HEK293T (cell line): ENCODE measurements at places on chromosomes 1 and 21.
A peak's percentile ranks its signal among the peaks of the same experiment; 100 is the strongest.

DNA sequence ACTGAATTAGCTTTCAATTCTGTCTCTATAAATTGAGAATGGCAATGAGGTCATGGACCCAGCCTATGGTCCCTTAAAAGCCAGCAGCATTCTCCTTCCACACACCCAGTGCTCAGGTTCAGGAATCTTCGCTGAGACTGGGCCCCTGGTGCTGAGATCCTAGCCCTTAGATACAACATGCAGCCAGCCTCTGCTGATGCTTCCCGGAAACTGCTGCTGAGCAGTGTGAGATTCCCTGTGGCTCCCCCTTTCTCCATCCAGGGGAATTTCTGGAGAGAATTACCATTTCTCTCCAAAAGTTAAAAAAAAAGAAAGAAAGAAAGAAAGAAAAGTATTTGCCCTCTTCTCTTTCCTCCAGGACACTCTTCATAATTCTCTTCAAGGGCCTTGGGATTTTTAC, 31.7 kb upstream of the RALGPS2 start:
- peak; percentile 21 for DNase-seq

GRCh38 chr1:32989160-32990050, 24.8 kb upstream of the RNF19B start:
- no peak for DNase-seq

DNA sequence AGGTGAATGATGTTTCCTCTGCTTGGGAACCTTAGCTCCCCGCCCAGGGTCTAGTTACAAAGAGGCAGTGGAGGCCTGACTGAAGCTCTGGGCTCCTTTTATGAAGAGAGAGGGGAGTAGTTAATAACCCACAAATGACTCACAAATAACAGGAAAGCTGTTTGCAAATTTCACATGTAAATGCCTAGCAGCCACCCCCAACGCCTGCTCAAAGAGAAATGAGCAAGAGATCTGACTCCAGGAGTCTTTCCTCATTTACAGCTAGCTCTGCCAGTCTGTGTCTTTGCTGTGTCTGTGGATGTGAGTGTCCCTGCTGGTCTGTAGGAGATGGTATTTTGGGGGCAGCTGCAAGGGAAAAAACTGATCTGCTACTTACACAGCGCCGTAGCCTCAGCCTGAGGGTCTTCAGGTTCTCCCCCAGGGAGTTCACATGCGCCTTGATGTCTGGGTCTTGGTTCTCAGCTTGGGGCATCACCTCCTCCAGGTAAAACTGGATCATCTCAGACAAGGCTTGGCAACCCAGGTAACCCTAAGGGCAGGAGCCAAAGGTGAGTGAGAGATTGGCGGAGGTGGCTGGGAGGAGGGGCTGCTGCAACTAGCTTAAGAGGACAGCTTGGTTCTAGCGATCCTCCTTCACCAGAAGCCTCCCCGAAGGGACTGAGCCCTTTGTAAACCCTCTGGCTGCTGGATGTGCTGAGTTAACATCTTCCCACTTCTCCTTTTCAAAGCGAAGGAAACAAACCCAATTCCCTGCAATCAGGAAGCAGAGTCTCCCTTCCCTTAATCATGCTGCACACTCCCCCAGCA, at the start of gene IL19:
Gene IL19, plus strand, starts transcription at position 243 of the 807 bp plus-strand sequence. CDS start 65,890 bp downstream, outside the sequence.
- DNase-seq: no peak

DNA sequence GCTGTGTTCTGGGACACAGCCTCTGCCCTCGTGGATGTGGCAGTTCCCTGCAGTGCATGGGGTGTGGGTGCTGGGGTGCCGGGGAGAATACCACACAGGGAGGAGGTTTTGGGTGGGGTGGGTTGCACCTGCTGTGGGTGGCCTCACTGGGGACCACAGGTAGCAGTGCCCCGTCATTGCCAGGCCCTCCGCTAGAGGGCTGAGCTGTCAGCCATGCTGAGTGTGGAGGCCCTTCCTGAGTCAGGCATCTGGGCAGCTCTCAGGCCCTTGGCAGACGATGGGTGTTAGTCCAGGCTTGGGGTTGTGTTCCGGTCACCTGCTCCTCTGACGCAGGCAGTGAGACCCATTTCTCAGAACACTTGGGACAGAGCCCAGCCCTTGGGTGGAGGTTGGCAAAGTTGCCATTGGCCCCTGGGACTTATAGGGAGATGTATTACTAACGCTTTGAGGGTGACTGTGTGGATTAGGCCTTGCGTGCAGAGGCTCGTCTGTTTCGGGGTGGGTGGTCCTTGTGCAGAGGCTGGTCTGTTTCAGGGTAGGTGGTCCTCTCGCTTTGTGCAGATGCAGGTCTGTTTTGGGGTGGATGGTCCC, 23.9 kb downstream of the PCNT start:
- DNase-seq: no peak

DNA sequence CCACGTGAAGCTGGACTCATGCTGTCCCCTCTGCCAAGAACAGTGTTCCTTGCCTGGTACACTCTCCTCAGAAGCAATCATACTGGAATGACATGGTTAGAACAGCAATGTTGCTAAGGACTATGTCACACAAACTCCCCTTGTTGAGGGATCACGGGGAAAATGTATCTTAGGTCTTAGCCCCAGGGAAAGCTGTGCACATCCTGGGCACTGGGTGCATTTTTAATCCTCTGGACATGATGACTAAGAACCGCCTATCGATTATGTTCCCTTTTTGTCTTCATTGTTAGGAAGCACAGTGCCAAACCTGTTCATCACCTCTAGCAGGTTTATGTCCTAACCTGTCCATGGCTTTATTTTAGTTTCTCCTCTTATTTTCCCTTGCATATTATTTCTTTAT, 115.1 kb downstream of the HIVEP3 start:
- DNase-seq: no peak

- DNase-seq: no peak
These were observed 113.4 kb downstream of the SPSB1 start for GRCh38 chr1:9406111-9406510.
